NCI-H1092 treated with DMSO at 0.1 percent for 48 hours (cell line): ENCODE measurements at places on chromosomes 1 and 21.

DNA sequence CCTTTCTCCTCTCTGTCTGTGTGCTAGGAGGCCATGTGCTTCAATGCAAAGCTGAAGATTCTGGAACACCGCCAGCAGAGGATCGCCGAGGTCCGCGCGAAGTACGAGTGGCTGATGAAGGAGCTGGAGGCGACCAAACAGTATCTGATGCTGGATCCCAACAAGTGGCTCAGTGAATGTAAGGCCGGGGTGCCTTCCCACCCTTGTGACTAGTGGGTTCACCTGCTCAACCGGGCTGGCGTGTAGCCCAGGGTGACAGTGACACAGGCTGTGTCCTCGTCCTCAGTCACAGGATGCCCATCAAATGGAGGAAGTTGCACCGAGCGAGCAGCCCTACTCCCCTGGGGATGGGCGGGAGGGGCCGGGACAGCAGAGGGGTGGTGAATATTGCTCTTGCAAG, 544.1 kb downstream of the KIF26B start:
- DNase-seq, result no peak

DNA sequence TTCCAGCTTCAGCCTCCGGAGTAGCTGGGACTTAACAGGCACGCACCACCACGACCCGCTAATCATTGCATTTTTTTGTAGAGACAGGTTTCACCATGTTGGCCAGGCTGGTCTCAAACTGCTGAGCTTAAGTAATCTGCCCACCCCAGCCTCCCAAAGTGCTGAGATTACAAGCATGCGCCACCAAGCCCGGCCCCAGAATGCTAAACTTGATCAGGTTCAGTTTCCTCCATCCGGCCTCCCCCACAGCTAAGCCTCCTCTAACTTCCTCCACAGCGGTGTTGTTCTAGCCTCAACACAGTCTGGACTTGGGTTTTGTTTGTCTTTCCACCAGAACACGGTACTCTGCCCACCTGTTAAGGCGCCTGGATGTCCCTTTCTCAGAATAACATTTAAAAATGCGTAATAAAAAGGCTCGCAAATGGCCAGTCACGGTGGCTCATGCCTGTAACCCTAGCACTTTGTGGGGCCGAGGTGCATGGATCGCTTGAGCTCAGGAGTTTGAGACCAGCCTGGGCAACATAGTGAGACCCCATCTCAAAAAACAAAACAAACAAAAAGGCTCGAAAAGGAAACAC, 2.4 kb downstream of the PARP1 start:
- no peak for DNase-seq

DNA sequence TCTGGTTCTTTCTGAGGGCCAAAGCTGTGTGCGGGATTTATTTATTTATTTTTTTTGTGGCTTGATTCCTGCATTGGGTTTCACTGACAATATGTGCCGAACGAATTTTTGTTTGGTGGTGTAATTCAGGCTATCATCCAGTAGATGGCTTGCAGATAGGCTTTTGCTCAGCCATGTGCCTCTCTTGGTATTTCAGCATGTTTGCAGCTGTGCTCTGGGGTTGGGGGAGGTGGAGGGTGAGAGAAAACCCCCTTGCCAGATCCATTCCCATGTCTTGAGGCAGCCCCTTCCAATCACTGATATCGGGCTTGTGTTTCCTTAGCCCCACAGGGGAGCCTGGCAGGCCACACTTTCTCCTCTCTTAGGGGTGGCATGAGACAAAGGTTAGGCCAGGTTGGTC, 302.4 kb downstream of the PTGER3 start:
- DNase-seq, result no peak

DNA sequence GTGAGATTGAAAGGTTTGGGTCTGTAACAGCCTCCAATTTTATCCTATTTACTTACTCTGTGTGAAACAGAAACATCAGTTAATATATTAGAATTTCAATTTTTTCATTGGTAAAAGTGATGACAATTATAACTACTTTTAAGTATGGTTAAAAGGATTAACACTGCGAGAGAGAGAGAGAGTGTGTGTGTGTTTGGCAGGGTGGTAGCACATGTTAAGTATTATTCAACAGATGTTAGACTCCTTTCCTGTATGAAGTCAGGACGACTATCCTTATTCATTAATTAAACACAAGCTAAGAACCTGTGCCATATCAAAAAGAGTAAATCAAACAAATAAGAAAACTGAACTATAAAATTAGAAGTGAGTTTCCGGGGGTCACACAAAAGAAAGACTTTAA, 662.5 kb downstream of the PLPP3 start:
- DNase-seq, result no peak

DNA sequence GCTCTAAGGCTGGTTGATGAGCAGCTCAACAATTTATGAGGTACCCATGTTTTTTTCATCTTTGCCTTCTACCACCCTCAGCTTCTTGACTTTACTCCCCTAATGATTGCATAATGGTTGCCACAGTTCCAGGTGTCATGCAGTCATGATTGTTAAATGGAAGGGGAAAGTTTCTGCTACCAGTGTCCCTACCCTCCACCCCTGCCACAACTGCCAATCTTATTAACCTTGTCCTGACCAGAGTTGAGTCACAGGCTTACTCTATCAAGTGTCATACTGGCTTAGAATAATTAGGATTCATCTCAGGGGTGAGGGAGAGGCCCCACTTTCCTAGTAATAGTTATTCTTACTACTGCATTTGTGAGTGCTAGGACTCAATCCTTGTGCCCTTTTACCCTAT, 7.9 kb upstream of the FUBP1 start:
- DNase-seq, result no peak

DNA sequence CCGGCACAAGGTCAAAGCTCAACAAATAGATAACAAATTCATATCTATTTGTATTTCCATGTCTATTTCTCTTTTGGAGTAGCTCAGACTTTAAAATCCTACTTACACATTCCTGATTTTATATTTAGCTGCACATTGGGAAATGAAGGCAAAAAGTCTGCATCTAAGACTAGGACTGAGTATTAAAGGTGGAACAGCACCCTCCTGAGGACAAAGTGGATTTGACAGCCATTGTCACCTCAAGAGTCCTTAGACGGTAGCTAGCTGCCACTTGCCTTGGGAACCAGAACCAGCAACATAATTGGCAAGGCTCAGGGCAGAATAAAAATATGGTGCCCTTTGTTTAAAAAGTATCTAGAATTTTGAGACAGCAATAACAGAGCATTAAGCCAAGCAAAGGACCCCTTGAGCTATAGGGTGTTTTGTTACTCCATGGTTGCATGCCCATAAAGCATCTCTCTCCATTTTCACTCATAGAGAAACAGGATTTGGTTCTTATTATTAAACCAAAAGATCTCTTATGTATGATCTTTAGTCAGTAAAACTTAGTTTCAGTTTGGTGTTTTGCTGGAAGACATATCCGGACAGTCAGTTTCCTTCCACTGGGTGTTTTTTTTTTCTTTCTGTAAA, 30.0 kb upstream of the SGIP1 start:
- peak; percentile 44 for DNase-seq

GRCh38 chr1:96416111-96416595, 305.4 kb upstream of the PTBP2 start:
- no peak for DNase-seq

DNA sequence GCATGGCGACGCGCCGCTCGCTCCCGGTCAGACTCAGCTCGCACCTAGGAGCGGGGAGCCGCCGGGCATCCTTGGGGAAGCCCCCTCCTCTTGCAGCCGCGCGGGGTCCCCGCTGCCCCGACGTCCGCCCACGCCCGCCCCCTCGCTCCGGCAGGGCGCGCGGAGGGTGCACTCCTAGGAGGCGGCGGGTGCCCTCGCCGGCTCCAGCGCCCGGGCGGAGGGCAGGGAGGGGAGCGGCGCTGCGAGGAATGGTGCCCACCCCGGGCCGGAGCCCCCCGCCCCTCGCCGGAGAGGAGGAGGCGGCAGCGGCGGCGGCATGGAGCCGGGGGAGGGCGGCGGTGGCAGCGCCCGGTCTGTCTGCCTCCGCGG, 488 bp downstream of the FAM78B start:
- DNase-seq, result no peak

GRCh38 chr21:36132696-36133095, 2.2 kb upstream of the CBR3 start:
- no peak for DNase-seq

- DNase-seq, result no peak
These were observed 8.4 kb upstream of the VCAM1 start for GRCh38 chr1:100710906-100711682.

GRCh38 chr1:174743654-174744561, 255.8 kb upstream of the CACYBP start:
- DNase-seq, result peak; percentile 72
